ENCODE measurements at places on chromosomes 12 and 14.

DNA sequence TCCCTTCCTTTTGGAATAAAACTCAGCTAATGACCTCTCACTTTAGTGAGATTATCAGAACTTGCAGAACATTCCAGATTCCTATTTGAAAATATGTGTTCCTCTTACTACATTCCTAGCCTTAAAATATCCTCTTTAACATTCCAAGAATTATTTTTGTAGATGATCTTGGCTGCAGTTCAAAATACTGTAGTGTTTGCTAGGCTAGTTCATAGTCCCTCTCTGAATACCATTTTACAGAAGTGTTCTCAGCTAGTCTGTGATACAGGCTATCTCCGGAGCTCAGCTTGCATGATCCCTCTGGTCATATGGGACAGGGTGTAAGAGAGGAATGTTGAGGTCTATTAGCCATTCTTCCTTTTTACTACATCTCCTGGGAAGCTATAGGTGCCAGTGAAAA lies 17.6 kb upstream of the GPR33 start:
- DNase-seq: no peak

GRCh38 chr12:42484996-42485395 lies 104.5 kb downstream of the PRICKLE1 start:
- DNase-seq: no peak

- no peak for DNase-seq
These were observed 7.5 kb downstream of the CCDC88C start for GRCh38 chr14:91409928-91410718.

GRCh38 chr12:96225994-96226399 lies 31.8 kb downstream of the ELK3 start:
- DNase-seq: no peak

GRCh38 chr14:92783813-92784431 lies 10.2 kb upstream of the GOLGA5 start:
- no peak for DNase-seq

DNA sequence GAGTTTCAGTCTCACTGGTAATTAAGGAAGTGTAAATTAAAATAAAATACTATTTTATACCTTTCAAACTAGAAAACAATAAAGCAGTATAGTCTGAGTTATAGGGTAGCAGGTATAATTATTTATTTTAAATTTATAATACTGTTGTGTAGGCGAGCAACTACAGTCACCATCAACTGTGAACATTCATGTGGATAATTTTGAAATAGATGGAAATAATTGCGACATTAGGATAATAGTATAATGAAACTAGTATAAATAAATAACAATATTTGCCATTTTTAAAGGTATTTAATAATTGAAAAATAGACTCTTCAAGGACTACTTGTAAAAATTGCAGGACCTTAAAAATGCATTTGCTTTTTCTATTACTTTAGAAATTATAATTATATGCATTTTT lies 3.8 kb upstream of the DYRK4 start:
- no peak for DNase-seq

DNA sequence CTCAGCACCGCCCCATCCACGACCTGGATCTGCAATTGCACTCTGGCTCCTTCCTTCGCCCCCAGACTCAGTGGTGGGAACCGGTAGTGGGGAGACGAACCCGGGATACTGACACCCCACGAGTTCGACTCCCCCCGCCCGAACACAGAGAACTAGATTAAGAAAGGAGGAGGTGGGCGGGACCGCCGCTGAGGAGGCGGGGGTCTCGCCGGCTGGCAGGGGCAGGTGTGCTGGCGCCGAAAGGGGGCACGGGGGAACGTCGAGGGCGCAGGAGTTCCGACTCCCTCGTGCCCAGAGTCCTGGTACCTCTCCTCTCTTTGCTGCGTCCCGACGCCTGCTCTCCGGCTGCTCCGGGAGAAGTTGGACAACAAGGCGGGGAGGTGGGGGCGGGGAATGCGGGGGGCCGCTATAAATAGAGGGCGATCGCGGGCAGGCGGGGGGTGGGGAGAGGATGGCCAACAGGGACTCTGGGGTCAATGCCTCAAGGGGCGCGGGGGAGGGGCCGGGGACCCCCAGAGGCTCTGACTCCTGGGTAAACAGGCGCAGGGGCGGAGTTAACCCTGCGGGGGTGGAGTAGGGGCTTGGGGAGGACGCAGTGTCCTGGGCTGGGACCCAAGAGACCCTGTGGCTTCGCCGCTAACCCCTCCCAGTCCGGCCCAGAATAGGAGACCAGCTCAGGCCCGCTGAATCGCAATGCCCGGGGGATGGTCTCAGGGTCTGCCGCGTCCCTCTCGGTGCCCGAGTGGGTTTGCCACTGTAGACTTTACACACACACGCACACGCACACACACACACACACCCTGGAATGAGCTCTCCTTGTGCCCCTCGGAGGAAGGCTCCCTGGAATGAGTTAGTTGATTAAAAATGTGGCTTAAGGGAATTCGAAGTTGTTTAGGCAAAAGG lies 761 bp upstream of the NDRG2 start:
- no peak for DNase-seq

GRCh38 chr12:121849665-121850064 lies 9.0 kb downstream of the HPD start:
- no peak for DNase-seq

- DNase-seq: no peak
These were observed 75.5 kb downstream of the RAD52 start for GRCh38 chr12:873954-874353.

DNA sequence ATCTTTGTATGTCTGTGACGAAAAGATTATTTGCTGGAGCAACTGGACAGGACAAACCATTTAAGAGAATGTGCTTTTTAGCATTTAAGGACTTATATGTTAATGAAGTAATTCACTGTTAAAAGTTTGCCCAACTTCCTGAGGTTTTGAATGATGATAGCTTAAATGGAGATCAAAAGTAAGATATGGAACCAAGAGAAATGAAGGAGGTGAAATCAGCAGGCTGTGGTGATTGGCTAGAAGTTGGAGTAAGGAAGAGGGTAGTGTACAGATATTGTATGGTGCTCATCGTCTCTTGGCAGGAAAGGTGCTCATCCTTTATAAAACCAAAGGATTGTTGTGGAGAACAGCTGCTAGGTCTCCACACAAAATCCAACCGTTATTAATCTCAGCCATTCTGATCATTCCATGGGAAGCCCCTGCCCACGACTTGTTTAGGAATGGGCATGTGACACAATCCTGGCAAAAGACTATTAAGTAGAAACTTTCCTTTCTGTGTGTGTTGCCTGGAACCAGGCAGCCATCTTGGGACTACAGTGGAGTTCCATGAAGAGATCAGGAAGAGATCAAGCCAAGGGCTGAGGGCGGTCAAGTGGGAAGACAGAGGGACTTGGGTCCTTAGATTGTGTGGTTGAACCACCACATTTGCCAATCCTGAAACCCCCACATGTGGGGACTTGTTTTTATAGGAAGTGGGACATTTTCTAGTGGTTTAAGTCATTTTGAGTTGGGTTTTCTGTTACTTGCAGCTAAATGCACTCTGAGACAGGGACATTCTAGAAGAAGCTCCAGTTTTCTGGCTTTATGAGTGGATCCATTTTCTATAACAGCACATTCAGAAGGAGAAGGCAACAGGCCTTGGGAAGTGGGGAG lies 56.8 kb upstream of the CHST11 start:
- no peak for DNase-seq

- DNase-seq: no peak
These were observed 10.6 kb downstream of the CD163L1 start for GRCh38 chr12:7433276-7433822.

DNA sequence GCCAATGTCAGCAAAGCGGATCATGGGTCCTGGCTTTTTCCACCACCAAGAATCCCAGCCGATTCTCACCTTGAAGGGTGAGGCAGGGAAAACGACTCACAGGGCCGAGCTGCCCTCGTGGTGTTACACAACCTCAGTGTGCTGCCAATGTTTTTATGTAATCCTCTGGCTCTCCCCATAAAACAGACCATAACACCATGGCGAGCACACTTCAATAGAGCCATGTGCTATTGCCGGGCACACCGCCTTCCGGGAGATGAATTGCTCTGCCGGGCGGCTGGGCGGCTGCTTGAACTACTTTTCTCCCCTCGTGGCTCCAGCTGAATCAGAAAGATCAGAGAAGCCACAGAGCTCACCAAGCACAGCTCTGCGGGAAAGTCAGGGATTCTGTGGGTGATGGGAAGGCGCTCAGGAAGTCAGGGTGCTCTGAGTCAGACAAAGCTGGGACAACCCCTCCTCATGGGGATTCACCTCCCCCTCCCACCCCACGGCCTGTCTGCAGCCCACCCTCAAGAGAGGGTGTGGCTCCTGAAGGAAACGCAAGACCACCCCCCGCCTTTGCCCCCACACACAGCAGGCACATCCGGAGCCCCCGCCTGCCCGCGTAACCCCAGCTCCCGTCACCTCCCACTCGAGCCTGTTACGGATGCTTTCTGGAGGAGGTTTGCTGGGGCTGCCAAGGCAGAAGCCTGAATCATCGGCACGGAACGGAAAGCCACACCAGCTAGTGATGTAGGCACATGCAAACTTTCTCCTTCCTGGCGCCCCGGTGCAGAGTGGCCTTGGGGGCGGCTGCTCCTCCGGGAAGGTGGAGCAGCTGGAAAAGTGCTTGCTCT lies 1.8 kb downstream of the GALNT9 start:
- no peak for DNase-seq

DNA sequence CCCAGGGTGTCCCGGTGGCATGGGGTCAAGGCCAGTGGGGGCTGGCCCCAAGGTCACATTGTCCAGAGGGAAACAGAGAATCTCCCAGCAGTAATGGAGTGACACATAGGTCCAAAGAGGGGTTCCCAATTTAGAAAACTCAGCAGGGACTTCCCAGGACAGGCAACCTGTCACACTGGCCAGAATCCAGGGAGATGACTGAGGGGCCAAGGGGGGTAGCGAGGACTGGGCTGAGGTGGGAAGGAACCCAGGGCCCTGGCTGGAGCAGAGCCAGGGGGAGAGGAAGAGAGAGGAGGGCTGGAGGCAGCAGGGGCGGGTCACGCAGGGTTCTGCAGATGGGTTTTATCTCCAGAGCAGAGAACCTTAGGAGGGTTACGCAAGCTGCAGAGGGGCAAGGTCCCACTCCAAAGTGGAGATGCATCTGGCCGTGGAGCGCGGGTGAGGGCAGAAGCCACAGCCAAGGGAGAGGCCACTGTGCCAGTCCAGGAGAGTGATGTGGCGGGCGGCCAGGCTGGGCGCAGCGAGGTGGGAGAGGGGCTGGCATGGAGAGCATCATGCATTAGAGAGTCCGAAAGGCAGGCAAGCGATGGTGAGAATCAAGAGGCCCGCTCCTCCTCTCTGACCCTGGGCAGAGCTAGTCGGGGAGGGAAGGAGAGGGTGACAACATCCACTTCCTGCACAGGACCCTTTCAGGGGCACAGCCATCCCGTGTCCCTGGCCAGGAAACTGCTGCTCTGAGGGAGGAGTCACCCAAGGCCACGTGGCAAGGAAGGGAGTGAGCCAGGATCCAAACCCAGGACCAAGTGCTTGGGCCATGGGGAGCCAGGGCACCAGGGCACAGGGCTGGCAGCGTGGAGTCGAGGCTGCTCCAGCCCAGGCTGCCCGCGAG lies 29.0 kb downstream of the NCOR2 start:
- no peak for DNase-seq

DNA sequence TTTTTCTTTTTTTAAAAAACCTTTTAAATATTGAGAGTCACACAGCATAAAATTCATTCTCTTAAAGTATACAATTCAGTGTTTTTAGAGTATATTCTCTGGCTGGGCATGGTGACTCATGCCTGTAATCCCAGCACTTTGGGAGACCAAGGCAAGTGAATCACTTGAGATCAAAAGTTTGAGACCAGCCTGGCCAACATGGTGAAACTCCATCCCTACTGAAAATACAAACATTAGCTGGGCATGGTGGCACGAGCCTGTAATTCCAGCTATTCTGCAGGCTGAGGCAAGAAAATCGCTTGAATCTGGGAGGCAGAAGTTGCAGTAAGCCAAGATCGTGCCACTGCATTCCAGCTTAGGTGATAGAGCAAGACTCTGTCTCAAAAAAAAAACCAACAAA lies 68.4 kb upstream of the BCAT1 start:
- DNase-seq: no peak

- no peak for DNase-seq
These were observed 69.8 kb upstream of the ESRRB start for GRCh38 chr14:76306131-76306530.

GRCh38 chr12:54377007-54377406 lies 7.5 kb downstream of the ZNF385A start:
- no peak for DNase-seq

DNA sequence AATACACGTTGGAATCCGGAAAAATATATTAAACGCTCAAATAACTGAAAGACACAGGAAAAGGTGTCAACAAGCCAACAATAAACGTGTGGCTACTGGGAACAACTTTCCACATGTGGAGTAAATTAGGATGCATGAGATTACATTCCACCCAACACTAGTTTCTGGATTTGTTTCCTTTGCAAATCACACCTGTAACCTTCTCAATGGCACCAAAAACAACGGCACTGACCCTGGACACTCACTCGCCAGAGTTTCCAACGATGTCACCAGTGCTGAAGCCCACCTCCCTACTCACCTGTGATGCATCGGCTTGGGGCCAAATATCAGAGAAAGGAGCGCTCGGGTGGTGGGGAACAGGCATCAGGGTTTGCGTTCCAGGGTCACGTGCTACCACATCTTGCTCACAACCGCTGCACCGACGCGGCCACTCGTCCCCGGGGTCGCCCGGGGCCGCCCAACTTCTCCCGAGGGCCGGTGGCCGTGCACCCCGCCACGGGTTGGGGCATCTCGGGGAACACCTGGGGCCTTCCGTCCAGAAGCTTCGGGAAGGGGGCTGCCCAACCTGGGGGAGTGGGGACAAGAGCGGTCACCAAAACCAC lies 629 bp downstream of the PRDM4 start:
- peak; percentile 12 for DNase-seq

DNA sequence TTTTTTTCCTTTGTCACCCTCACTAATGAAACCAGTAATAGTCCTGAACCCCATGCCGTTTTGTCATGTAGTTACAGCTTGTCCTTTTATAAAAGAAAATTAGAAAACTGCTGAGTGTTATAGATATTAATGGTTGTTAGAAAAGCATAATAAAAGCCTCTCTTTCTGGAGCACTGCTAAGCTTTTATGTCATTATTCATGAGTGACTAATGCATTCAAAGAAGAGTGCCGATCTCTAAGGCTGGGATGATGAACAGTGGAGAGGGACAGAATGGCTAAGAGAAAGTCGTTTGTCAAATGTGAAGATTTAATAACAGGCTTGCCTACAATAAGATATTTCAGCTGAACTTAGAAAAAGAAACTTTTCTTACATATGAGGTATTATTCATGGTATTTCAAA lies 121.6 kb downstream of the MGAT4C start:
- no peak for DNase-seq

GRCh38 chr14:42732005-42732404 lies 1125.3 kb downstream of the LRFN5 start:
- no peak for DNase-seq

GRCh38 chr12:12804011-12804410 lies 9.1 kb upstream of the DDX47 start:
- no peak for DNase-seq

DNA sequence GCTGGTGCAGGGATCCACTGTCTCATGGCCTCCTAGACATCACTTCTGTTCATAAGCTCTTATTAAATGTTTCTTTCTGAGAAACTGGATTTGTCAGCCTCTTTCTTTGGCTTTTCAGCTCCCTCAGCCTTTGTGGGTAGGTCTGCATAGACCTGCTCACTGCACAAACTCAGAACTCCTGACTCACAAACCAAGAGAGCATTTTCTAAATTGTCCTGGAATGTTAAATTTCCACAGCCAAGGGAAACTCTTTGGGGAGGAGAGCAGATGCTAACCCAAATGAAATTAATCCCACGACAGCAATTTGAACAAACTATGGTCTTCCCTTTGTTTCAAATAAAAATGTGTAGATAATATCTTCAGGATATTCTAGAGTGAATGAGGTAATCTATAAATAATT lies 19.5 kb upstream of the CERS5 start:
- no peak for DNase-seq
